ENCODE measurements at places on chromosomes 1 and 21.

GRCh38 chr1:195898373-195898772, 709.9 kb downstream of the KCNT2 start:
- DNase-seq, result no peak

GRCh38 chr1:47643306-47644211, 205.7 kb downstream of the FOXD2 start:
- no peak for DNase-seq

DNA sequence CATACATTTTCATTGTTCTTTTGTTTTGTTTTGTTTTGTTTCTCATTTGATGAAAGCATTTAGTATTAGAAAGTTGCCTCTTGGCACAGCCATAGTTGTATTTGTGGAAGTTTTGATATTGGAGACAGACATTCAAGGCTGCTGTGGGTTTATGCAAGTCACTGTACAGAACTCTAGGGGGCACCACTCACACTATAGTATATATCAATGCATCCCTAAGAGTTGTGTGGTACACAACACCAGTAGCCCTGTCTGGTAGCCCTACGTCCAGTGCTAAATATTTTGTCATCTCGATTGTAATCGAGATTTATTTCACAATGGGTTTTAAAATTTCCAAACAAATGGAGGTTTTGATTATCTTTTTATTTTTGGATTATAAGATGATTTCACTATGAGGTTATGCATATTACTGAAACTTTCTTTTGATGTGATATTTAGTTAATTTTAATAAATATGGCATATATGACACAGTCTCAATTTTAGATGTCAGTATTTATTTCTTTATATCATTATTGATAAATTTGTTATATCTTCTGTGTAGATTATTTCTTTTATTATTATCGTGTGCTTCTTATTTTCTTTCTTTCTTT, 112.2 kb downstream of the NR5A2 start:
- DNase-seq, result peak; percentile 62

DNA sequence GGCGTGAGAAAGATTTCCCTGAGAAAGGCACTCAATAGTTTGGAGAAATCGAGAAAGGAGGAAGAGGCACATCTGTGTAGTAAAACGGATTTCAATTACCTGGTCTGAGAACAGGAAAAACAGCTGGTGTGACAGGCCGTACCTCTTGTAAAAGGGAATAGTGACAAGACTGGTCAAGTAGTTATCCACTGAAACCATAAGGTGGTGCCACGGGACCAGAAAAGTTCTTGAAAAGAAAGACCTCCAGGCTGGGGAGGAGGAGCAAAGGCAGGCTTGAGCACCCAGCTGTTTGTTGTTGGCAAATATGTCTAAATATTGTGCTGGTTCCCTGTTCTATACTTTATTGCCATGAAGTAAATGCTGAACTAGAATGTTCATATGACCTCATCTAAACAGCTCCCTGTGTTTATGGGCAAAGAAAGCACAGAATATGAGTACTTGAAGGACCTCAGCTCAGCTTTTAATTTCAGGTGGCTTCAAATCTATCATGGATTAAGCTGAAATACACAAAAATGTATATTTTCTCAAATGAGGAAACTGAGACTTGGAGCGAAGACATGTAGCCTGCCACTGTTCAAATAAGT, 4.0 kb downstream of the HAO2 start:
- peak; percentile 55 for DNase-seq

GRCh38 chr1:160053548-160054365, 16.2 kb downstream of the KCNJ10 start:
- no peak for DNase-seq

DNA sequence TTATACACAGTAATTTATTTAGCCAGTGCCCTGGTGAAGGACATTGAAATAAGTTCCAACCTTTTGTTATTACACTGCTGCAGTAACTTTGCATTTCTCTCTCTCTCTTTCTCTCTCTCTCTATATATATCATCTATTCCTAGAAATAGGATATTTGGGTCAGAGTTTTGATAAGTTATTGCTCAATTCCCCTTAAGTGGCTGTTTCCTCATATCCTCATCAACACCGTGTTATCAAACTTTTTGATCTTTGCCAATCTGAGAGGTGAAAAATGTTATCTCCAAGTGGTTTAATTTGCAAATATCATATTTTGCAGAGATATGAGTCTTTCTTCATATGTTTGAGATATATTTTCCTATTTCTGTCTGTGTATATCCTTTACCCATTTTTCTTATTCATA, 1.6 kb upstream of the SRSF4 start:
- DNase-seq, result no peak

- DNase-seq, result no peak
These were observed 6.1 kb downstream of the GPR137B start for GRCh38 chr1:236148470-236148845.

DNA sequence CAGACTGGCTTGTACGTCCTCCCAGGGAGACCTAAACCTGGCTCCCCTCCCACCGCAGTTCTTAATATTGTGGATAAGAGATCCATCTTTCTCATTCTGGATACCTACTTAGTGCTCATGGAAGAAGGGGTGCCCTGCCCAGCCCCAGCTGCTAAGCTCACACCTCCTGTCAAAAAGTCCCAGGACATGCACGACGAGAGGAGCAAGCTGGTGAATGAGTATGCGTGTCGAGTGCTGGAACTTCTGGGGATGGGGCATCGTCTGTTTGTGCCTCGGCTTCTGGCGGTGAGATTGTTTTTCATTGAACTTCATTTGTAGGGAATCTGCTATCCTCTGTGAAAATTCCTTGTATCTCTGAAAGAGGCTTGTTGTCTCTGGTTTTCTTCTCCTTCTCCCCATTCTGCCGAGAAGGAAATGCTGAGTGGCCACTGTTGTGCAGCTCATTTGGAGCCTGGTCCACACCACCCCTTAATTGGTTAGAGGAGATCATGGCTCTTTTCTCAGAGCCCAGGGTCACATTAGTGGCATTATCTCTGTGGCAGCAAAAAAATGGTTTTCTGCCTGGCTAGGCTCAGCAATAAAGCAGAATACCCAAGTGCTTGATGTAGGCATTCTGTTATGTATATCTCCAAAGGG, 199.4 kb upstream of the CACYBP start:
- DNase-seq, result no peak

GRCh38 chr21:27722095-27722494, 755.2 kb upstream of the ADAMTS5 start:
- DNase-seq, result no peak

GRCh38 chr1:112718691-112719418, 3.7 kb upstream of the PPM1J start:
- peak; percentile 64 for DNase-seq

DNA sequence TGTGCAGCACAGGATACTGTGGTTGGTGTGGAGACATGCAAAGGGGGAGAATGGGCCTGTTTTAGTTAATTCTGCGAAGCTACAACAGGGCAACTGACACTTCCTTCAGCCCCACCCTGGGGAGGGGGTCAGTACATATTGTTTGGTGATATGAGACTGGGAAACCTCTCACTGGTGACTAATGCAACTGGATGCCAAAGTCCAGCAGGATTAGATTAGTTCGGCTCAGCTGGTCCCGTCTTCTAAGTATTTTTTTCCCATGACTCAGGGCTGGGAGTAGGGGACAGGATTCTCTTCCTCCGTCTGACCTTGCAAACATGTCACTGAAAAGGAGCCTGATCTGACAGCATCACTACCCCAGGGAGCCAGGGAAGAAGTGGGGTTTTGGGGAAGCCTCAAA, 43.0 kb downstream of the PLXNA2 start:
- DNase-seq, result no peak

DNA sequence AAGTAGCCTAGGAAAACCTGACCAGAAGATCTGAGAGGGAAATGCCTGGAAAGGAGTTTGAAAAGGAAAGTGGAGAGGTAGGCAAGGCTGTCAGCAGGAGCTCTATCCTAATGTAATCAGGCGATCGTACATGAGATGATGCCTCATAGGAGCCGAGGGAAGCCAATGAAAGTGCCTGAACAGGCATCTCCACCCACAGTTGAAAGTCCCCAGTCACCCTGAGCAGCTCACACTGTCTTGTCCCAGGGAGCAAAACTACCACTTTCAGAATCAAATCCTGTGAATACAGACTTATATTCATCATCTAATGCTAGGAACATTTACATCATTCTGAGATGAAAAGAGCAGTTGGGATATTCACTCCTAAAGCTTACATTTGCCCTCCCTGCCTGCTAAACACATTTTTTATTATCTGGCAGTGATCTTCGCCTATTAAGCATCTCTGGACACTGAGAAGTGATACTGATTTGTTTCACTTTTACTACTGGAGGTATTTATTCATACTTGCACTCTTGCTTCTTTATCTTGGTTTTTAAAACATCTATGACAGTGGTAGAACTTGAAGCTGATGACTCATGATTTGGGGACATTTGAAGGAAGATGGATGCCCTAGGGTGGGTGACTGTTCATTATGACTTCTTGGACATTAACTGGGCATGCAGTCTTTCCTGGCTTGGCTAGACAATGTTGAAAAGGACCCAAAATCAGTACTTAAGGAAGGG, 221.6 kb downstream of the SEC16B start:
- no peak for DNase-seq

- no peak for DNase-seq
These were observed 380.8 kb downstream of the NPHP4 start for GRCh38 chr1:5611431-5611830.
